NCI-H1417 (cell line): ENCODE measurements at places on chromosomes 6 and 20.
A peak's percentile ranks its signal among the peaks of the same experiment; 100 is the strongest.

DNA sequence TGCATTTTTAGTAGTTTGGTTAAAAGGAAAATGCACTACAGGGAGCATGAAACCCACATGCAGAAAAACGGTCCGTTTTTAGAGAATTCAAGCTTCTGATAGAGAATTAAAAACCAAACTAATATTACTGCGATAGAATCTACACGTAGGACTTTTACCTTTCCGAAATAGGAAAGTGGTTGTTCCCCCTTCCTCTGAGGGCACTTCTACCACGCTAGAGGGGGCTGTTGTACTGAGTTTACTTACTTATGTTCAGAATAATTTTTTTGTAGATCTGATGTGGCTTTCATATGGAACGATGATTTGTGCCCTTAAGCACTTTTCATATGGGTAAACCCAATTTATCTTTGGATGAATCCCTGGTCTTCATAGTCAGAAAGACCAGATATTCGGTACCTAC, 264.3 kb upstream of the PLN start:
- peak; percentile 60 for DNase-seq

- DNase-seq = no peak
These were observed 66.2 kb upstream of the RREB1 start for GRCh38 chr6:7041511-7042026.

DNA sequence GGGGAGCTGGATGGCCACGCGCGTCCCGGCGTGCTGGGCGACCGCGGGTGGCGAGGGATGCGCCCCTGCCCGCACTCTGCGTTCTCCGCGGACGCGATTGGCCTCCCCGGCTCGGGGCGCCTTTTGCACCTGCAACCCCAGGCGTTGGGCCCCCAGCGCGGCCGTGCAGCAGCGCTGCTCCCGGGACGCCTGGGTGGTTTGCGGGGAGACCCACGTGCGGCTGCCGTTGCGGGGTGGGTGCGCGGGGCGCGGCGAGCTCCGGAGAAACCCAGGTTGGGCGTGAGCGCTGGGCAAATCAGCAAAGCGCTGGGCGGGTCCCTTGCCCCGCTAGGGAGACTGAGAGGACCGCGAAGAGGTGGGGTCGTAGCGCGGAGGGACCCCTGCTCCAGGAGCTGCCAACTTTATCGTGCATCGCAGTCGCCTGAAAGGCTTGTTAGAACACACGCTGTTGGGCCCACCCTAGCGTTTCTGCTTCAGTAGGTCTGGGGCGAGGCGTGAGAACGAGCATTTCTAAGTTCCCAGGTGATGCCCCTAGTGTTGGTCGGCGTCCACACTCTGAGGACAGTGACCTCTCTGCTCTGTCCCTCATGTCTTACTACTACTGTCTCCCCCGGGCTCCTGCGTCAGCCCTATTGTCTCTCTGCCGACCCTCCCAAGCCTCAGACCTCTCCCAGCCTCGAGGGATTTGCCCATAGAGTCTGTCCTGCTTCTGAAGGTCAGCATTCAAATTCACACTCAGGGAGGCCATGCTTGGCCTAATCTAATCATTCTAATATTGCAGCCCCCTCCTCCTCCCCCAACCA, 538 bp upstream of the ZFP64 start:
- DNase-seq = peak; percentile 91

GRCh38 chr6:3250231-3250675, 8.5 kb upstream of the PSMG4 start:
- DNase-seq = no peak

- DNase-seq = no peak
These were observed 54.8 kb downstream of the PLG start for GRCh38 chr6:160756871-160757270.

DNA sequence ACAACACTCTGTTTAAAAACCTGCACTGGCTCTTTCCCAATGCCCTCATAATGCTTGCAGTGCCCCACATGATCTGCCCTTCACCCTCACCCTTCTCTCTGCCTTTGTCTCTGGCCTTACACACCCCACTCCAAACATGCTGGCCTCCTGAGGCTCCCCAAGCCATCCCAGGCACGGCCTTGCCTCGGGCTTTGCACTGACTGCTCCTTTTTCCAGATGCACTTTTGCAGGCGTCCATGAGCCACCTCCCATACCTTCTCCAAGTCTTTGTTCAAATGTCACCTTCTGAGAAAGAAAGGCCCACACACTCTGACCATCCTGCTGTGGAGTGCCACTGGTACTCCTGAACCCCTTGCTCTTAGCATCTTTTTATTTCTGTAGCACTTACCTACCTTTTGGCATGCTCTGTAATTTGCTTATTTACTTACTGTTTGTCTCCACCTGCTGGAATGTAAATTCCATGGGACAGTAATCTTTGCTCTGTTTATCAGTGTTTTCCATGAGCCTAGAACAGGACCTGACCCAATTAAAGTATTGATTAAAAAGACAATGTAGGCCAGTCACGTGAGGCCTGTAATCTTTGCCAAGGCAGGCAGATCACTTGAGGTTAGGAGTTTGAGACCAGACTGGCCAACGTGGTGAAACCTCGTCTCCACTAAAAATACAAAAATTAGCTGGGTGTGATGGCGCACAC, 30.7 kb downstream of the GFRA4 start:
- no peak for DNase-seq

DNA sequence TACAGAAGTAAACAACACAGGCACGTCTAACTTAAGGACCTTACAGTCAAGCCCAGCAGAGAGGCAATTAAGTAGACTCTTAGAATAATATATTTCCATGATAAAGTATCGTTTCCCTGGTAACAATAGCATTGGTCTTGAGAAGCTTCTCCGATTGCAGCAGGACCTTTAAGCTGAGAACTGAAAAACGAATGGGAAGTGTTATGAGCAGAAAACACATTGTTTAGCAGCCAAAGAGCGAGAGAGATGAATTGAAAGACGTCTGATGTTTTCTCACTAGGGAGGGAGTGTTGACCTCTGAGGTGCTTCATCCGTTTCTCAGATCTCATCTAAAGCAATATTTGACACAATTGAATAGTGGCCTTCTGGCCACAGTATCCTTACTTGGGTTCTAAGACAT, 855 bp downstream of the BYSL start:
- DNase-seq = no peak

GRCh38 chr20:63657260-63657936, 714 bp upstream of the RTEL1 start:
- DNase-seq = no peak

DNA sequence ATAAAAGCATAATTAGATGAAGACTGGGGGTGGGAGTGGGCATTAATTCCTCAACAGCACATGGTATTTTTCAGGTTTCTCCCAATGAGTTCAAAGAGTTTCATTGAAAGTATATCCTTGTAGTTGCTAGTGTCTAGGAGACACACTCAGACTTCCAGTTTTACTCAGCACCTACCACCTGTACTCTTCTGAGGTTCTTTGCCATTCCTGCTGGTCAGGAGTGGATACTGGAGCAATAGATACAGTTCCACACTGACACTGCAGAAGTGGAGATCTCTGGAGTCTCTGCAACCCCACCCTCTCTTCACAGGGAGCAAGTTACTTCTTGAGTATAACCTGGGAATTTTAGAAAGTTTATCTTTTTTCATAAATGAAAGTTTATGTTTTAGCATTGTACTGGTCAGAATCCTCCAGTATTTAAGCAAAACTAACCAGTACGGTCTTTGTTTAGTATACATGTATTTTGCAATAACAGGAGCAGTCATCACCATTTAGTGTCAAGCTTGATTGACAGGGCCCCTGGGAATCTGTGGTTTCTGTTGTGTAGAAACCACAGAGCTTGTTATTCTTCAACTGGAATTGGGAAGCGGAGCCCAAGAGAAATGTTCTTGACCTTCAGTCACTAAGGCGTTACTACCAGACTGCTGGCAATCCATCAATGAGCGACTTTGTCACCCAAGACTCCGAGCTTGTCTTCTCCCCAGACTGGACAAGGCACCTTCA, 148.1 kb downstream of the ZDHHC14 start:
- peak; percentile 89 for DNase-seq

DNA sequence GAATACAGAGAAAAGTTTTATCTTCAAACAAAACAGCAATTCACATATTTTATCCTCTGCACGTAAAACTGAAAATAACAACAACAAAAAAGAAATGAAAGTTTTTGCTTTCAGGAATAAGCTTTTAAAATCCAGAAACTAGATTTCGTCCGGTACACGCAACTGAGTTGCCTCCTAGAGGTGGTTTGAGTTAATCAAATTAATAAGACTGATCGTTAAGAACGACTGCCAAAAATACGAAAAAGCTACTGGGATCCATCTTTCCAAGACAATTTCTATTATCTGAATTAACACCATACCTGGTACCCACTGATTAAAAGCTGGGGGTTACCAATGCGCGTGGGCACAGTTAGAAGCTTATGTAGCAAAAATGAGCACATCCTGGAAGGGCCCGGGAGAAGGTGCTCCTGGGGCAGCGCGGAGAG, 669 bp downstream of the PDCD2 start:
- no peak for DNase-seq

GRCh38 chr6:13638626-13639025, 23.5 kb downstream of the NOL7 start:
- no peak for DNase-seq

DNA sequence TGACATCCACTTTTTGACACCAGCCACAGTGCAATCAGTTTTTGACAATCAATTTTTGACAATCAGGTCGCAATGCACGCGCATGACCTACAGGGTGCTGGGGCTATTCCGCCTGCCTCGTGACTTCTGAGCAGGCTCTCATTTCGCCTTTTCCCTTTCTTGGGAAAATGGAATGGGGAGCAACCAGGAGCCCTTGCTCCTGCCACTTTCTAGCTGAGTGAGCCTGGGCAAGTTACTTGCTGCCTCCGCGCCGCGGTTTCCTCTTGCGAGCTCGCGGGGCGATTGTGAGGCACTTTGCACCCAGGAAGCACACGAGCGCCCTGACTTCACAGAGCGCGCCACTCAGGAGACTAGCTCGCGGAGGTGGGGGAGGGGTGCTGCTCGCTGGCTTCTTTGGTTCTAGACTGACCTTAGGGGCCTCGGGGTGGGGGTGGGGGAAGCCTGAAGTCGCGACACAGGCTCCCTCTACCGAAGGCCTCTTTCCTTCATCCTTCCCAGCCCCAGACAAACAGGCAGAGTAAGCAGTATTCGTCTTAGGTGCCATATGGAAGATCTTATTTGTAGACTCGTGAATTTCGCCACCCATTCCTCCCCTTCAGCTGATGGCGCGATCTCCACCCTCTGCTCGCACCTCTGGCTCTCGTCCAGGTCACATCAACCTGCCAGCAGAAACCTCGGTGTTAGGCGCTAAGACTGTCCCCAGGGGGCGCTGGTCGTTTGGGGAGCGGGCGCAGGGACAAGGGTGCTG, 4.6 kb downstream of the TP53TG5 start:
- peak; percentile 17 for DNase-seq

GRCh38 chr6:30598912-30599624, 18.0 kb downstream of the PPP1R10 start:
- DNase-seq = no peak

DNA sequence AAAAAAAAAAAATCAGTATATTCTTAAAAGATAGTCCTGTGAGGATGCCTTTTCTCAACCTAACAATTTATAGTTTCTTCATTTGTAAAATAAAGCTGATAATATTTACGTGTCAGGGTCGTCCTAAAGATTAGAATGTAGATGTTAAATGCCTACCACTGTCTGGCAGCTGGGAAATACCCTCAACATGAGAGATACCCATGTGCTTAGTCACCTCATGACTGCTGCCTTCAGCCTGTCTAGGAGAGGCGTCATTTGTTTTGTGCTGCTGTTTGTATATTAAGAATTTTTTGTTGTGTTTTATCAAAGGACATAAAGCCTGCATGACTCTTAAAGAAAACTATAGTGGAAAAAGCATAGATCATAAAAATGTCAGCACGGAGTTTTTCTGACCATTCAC, 9.5 kb downstream of the FAM120B start:
- no peak for DNase-seq

DNA sequence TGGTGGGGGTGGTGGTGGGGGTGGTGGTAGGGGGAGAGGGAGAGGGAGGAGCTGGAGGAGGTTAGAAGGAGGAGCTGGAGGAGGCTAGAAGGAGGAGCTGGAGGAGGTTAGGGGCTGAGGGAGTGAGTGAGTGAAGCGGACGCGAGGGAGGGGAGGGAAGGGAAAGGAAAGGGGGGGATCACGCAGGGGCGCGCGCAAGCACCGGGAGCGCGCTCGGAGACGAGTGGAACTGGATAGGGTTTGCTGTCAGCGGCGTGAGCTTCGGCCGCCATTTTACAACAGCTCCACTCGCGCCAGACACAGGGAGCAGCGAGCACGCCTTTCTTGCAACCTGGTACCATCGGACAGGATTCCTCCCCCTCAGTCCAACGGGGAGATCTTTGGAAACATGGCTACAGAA, 90.5 kb upstream of the FERMT1 start:
- no peak for DNase-seq

DNA sequence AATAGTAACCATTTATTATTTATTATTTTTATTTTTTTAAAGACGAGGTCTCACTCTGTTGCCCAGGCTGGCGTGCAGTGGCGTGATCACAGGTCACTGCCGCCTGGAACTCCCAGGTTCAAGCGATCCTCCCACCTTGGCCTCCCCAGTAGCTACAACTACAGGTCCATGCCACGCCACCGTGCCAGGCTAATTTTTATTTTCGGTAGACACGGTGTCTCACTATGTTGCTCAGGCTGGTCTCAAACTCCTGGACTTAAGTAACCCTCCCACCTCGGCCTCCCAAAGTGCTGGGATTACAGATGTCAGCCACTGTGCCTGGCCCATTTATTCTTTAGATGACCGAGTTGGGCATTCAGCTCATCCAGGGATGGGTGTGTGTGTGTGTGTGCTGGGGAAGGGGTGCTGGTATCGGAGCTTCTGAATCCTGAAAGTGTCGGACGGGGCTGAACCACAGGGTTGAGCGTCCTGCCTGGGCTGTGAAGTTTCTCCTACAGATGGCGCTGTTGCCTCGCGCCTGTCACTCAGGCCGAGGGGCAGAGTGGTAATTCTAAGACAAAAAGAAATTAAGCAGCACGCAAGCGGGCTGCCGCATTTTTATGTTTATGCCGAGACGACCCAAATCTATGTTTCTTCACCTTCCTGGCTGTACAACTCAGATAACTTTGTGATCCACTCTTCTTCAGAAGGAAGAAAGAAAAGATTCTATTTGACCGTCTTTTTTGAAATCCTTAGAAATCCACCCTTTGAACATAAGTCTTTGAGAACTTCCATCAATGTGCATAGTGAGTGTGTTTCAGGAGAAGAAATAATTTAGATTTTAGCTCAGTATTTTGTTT, 252.8 kb downstream of the CDH26 start:
- peak; percentile 26 for DNase-seq

DNA sequence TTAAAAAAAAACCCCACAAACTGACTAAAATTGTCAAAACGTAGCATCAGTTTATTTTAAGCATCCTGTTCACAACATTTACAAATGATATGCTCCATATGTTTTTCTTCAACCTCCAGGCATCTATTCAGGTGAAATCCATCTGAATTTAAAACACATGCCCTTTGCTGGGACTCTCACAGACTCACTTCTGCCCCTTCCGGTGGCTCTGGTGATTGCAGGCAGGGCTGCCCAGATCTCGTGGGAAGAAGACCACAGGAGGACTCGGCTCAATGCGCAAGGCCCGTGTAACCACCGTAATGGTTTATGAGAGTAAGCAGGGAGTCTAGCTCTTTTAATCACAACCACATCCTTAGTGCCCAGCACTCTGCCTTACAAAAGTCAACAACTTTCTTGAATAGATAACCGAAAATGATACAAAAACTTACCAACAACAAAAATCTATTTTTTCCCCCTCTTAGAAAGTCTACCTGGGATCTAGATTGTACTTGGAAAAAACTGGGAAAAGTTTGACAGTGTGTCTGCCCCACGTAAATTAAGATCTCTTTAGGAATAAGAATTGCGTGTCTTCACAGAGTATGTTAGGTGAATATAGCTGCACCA, 139.1 kb downstream of the KIF16B start:
- DNase-seq = peak; percentile 1

- DNase-seq = peak; percentile 12
These were observed 125.0 kb downstream of the SLC23A2 start for GRCh38 chr20:4876301-4876700.
